Inflammatory macrophage (primary cell): ENCODE measurements at places on chromosomes 4 and X.

- no peak for DNase-seq
Measured at GRCh38 chr4:6189511-6189910, 10.8 kb downstream of the JAKMIP1 start.

DNA sequence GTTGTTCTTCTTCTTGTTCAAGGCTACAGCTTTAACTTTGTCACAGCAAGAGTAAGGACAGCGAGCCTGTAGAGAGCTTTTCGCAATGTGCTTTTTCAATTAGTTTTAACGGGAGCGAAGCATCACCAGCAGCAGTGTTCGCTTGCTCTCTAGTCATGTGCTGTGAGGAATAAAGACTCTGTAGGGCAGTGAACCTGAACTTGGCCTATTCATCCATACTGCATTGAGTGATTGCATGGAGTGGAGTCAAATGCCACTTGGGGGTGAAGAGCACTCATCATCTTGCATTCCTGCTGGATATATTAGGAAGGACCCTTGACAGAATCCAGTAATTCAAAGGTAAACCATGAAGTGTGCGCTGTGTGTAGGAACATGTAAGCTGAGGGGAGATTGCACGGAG lies 240.0 kb downstream of the FRMPD4 start:
- no peak for DNase-seq

DNA sequence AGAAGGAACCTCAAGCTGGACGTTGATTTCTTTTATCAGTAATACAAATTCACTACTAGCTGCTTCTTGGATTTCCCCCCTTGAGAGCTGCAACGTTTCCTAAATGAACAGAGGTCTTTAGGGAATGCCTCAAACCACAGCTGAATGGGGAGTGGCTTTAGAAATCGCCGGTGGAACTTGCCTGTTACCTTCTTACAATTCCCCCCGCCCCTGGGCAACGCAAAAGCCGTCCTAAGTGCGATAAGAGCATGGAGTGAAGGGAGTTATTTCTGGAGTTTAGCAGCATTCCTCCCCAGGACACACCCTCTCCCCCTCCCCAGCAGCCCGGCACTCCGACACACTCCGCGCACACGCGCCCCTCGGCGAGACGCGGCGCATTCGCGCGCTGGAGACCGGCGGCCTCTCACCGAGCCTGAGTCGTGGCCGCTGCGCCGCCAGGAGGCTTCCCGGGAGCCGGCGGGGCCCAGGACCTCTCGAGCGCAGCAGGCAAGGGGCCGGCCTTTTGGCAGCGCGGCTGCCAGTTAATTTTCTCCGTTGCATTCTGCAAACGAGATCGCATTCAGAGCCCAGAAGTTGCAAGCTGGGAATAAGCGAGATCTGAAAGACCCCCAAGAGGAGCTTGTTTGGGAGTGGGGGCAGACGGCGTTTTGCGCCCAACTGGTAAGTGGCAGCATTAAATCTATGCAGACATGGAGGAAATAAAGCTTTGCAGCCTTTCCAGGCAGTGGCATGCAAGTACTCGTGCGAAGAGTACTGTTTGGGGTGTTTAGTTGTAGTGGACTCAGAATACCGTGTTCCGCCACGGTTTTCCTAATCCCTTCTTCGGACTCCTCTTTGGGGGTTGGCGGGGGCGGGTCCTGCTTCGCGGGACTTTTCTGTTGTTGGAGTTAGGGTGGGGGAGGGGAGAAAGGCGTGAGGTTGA lies 134.7 kb downstream of the PALLD start:
- DNase-seq, result no peak

DNA sequence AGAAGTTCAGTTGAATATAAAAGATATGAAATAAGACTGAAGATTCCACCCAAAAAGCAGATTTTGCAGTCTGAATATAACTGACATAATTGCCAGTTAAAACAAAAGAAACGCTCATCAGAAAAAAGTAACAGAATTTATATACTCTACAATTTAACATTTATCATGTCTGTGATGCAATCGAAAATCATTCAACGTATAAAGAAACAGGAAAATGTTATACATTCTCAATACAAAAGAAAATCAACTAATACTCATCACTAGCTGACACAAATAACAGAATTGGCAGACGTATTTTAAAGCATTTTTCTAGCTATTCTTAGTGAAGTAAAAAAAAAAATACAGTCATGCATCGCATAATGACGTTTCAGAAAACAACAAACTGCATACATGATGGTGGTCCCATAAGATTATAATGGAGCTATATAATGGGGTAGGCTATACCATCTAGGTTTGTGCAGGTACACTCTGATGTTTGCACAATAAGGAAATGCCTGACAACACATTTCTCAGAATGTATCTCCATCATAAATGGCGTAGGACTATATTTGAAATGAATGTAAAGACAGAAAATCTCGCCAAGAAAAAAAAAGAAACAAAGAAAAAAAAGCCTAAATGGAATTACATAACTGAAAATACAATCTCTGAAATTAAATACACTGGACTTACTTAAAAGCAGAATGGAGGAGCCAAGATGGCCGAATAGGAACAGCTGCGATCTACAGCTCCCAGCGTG lies 34.3 kb downstream of the OR13H1 start:
- no peak for DNase-seq

- peak; percentile 15 for DNase-seq
Measured at GRCh38 chr4:5711479-5712184, 631 bp downstream of the EVC start.

- no peak for DNase-seq
Measured at GRCh38 chr4:182267048-182267447, 23.8 kb downstream of the TENM3 start.

GRCh38 chr4:37922328-37922727 lies 31.4 kb downstream of the TBC1D1 start:
- peak; percentile 63 for DNase-seq
